NCI-H774 (cell line): ENCODE measurements at places on chromosomes 6 and 20.

DNA sequence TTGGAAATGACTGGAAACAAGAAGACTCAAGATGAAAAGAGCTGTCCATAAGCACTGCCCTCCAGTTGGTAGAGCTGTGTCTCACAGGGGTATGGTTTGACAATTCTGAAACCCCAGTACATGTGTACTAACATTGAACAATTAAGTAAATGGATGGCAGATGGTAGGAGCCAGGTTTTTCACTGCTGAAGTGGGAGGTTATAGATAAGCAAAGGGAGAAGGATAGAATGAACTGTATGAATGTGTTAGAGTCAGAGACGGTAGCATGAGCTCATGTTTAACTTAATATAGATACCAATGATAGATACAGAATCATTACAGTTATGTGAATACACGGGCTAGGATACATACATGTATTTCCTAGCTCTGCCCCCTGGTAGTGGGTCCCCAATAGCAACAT, 95.0 kb upstream of the SIRPA start:
- no peak for DNase-seq

- no peak for DNase-seq
These were observed 22.0 kb downstream of the RNF146 start for GRCh38 chr6:127288705-127289104.

- no peak for DNase-seq
These were observed 113.9 kb downstream of the NFATC2 start for GRCh38 chr20:51428401-51429143.

- DNase-seq: peak; percentile 16
These were observed 138.9 kb downstream of the TMEM242 start for GRCh38 chr6:157184202-157185015.

DNA sequence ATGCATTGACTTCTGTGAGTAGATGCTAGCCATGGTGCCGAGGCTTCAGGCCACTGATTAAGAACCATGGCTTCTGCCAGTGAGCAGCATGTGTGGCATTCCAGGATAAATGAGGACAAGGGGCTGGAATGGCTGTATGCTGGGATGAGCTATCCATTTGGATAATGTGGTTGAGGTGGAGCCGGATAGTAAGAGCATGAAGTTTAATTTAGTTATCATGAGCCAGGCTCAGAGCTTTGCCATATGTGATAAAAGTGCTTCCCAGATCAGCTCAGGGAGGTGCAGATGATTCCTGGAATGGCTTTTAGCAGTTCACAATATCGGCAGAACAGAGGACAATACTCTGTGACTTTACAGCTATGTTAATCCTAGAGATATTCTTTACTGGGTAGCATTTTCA, 34.6 kb upstream of the RNF8 start:
- no peak for DNase-seq

- no peak for DNase-seq
These were observed 74.8 kb downstream of the LRFN2 start for GRCh38 chr6:40512340-40512739.

- DNase-seq: no peak
These were observed 242.6 kb upstream of the SOX4 start for GRCh38 chr6:21350926-21351325.

DNA sequence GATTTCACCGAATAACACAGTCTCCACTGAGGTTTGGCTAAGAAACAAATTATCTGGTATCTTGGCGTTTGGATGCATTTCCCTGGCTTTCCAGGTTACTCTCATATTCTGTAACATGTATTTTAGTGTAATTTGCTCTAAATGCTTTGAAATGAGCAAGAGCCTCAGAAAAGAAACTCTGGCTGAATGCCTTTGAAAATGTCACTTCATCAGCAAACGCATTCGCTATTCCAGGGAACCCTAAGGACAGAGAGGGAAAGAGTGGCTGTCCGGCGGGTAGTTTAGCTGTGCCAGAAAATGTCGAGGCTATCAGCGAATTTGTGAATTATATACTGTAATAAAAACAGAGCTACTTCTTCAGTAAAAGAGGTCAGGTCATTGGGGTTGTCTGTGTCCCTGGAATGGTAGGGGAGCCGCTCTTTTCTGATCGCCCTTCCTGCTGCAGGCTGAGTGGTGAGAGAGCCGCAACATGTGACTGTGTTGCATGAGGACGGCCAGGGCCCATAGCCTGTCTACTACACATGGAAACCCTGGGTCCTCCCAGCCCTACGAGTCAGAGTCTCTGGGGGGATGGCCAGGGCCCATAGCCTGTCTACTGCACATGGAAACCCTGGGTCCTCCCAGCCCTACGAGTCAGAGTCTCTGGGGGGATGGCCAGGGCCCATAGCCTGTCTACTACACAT, 57.3 kb downstream of the SMOC2 start:
- no peak for DNase-seq

GRCh38 chr6:20242397-20242796, 30.1 kb upstream of the MBOAT1 start:
- DNase-seq: no peak

DNA sequence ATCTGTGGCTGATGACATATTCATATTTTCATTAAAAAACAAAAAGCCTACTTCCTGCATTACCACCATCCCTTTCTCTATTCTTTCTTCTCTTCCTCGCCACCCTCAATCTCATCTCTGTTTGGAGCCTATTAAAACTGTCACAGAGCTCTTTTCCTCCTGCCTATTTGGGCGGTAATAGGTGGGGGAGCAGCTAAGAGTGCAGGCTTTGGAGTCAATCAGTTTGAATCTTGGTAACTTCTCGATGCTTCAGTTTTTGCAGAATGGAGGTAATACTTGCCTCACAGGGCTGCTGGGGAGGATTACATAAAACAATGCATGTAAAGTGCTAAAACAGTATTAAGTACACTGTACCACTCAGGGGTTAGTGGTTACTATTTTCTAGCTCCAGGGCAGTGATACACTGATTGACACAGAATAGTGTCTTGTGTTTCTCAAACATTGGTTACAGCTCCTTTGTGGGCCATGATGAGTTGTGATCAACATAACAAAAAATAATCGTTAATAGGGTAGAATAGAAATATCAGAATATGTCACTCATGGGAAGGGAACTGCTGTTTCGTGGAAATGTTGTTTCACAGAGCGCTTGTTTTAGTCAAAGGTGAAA, 14.0 kb downstream of the GCLC start:
- no peak for DNase-seq

DNA sequence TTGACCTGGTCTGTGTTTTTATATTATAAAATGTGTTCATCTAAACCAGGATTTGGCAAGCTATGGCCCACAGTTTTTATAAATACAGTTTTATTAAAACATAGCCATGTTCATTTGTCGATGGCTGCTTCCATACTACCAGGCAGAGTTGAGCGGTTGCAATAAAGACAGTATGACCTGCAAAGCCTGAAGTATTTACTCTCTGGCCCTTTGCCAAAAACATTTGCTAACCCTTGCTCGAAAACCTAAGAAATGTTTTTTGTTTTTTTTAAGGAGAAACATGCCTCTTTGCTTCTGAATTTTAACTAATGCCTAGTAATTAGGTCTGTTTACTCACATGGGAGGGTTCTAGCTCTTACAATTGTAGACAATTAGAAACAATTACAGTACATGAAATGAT, 67.4 kb upstream of the SMIM28 start:
- DNase-seq: peak; percentile 81

GRCh38 chr6:161076181-161076677, 84.7 kb downstream of the MAP3K4 start:
- DNase-seq: no peak

GRCh38 chr6:124193132-124193531, 389.5 kb downstream of the NKAIN2 start:
- no peak for DNase-seq

DNA sequence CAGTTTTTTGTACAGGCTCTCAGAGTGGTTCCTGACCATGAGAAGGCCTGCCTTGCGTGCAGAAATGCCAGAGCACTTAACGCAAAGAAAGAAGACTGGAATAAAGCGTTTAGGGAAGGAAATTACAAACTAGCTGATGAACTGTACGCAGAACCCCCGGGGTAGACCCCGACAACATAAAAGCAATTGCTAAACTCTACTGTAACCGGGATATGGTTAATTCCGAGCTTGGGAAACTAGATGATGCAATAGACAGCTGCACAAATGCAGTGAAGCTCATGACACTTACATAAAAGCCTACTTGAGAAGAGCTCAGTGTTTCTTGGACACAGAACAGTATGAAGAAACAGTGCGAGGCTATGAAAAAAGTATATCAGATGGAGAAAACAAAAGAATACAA, 35.7 kb downstream of the CITED2 start:
- no peak for DNase-seq

DNA sequence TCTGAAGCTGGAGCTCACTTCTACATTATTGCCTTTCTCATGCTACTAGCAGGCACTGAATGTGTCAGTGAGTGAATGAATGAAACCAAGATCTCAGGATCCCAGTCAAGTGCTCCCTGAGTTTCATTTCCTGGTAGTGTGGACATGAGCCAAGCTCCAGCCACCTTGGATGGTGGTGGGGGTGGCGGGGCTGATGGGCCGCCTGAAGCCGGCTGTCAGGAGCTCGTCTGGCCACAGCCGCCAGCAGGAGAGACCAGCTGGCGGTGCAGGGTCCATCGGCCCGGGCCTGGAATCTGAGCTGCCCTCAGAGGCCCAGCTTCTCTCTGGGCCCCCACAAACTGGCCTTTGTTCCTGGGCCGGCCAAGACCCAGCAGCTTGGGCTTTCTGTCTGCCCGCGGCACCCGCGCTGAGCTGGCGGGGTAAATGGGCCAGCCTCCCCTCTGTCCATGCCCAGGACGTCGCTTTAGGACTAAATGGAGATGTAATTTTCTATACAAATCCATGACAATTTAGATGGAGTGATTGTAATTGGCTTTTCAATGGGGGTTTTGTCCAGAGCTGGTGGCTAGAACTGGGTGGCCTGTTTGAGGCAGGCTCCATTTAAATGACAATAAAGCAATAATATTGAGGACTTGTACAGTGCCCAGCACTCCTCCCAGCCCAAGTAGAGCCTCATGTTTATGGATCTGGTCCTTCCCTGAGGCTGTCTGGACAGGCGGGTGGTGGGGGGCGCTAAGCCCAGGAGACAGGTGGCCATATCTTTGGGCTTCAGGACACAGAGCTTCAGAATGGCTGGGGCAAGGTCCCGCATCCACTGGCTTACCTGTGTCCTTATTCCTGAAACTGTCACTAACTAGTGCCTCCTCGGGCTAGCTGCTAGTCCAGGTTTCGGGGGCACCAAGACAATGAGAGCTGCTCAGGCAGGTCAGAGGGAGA, 43.5 kb downstream of the NOL4L start:
- DNase-seq: no peak

GRCh38 chr6:36655085-36655724, 23.3 kb upstream of the CDKN1A start:
- no peak for DNase-seq

- DNase-seq: no peak
These were observed 168.0 kb upstream of the CHD6 start for GRCh38 chr20:41786158-41786557.

- DNase-seq: no peak
These were observed 37.4 kb downstream of the TOMM6 start for GRCh38 chr6:41824571-41825569.

DNA sequence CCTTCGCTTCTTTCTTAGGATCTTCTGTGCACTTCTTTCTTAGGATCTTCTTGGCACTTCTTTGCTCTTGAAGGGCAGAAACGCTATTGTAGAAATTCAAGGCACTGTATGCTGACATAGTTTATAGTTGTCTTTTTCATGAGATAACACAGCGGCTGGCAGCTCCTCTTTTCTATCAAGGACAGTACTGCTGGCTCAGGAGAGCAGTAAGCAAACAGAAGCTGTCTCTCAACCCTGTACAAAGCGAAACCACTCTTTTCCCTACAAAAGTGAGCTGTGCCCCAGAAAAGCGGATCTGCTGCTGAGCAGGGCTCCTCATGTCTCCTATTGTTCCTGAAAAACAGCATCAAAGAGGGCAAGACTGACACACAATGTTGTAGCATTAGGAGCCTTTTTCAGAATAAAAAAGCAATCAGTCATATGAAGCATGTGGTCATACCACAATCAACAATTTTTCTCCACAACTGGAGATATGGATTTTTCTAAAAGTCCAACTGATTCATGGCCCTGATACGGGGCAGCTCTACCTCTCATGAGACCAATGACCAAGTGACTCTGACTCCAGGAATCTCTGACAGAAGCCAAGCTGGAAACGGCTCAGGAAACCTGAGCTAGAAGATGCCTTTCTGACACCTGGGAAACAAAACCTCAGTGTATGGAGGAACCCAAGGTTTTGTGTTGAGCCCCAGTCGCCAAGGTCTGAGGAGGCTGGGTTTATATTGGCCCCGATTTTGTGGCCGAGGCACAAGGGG, 255.9 kb downstream of the ESR1 start:
- no peak for DNase-seq

DNA sequence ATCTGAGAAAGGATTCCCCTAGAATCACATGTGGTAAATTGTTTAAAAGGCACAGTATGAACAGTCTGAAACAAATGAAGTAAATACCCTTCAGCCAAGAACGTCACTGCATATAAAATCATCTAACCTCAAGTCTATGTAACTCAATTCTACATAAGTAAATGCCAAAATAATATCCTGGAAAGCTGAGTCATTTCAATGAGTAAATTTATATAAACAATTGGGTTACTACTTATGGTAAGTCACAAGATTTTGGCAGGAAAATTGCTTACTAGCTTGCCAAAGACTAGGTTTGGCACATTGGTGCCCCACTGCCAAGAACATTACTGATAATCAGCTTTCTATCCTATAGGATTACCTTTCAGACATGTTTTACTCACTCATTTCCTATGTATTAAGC, 8.4 kb downstream of the GMDS start:
- DNase-seq: no peak
